ENCODE measurements at places on chromosomes 7 and 10.

- DNase-seq = no peak
Observed at GRCh38 chr10:34477249-34477648, 337.8 kb downstream of the PARD3 start.

GRCh38 chr7:50095634-50096033 lies 2.6 kb upstream of the ZPBP start:
- no peak for DNase-seq

GRCh38 chr10:28947171-28947570 lies 269.9 kb downstream of the BAMBI start:
- DNase-seq = no peak

GRCh38 chr7:133428326-133428725 lies 175.4 kb downstream of the EXOC4 start:
- DNase-seq = no peak

- no peak for DNase-seq
Observed at GRCh38 chr7:128073671-128074310, 42.6 kb upstream of the LRRC4 start.
